ENCODE measurements at places on chromosomes 16 and 17. TPM values are rescaled to one million over a fixed set of nuclear protein-coding genes. Genes with fewer than 3 reads are reported as not detected.

Gene PRSS33
- not detected for total RNA-seq

Gene PRSS53
- 9.7 TPM for total RNA-seq

Gene NOD2
- total RNA-seq: 0.80 TPM

Gene CNGB1
- total RNA-seq: not detected

Gene NAT9
- 39.1 TPM for total RNA-seq

Gene CARD14
- not detected for total RNA-seq

All from LHCN-M2 (cell line).